Left renal cortex interstitium (tissue), 4 donors: ENCODE measurements at places on chromosomes 7 and 10. TPM values are rescaled to one million over a fixed set of nuclear protein-coding genes. Genes with fewer than 3 reads are reported as not detected.

Gene CYP3A7
- polyA plus RNA-seq, result 23.5 TPM

GRCh38 chr7:16318989-16319915 is 102.1 kb downstream of the CRPPA start:
- no peak for DNase-seq

DNA sequence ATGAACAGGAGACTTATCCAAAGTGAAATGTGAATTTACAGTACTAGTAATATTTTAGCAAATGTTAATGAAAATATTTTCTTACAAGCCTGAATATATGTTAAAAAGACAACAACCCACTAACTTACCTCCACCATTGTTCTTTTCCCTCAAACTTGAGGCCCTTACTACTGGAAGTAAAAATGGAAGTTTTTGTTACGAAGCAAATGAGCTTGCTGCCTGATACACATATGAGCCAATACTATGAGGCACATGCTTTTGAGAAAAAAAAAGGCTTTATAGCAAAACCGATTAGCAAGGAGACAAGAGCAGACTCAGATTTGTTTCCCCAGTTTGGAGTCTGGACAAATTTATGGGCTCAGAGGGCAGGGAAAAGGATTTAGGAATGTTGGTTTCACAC is 29.0 kb downstream of the PRPS1L1 start:
- DNase-seq, result no peak

- no peak for DNase-seq
Measured at GRCh38 chr7:103735377-103735776, 254.1 kb downstream of the RELN start.

- no peak for DNase-seq
Measured at GRCh38 chr7:31056775-31057346, 4.8 kb downstream of the ADCYAP1R1 start.

Gene RAMP3
- 16.0 TPM for polyA plus RNA-seq

- DNase-seq, result no peak
Measured at GRCh38 chr7:12162415-12163113, 48.5 kb upstream of the TMEM106B start.

Gene OPN1SW
- 1.3 TPM for polyA plus RNA-seq
